Stimulated activated CD4-positive, alpha-beta T cell treated with anti-CD3 and anti-CD28 coated beads, Interleukin-1b, Interleukin-23, amount 100 ng/mL, for 4 hours (primary cell): ENCODE measurements at places on chromosomes 2 and 18.

GRCh38 chr2:66888791-66889631 lies 454.1 kb downstream of the MEIS1 start:
- no peak for DNase-seq

- no peak for DNase-seq
These were observed 71.3 kb upstream of the PID1 start for GRCh38 chr2:229342376-229342775.

GRCh38 chr2:61938511-61938910 lies 33.0 kb downstream of the COMMD1 start:
- no peak for DNase-seq

DNA sequence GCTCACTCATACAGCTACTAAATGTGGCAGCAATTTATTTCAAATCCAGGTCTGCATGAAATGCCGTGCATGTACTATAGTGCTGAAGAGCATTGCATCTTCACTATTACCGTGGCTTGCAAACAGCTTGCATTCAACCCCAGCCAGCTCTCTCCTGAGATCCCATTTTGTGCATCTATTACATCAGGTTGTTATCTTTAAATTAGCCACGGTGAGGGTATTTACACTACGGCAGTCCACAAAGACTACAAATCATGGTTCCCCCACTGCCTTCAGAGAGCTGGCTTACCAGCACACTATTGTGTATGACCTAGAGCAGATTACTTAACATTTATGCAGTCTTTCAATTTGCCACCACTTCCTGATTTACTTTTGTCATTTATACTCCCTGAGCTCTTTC lies 621.3 kb upstream of the LRATD1 start:
- no peak for DNase-seq

- DNase-seq, result no peak
These were observed 1.3 kb downstream of the PTPRM start for GRCh38 chr18:7568426-7568825.

DNA sequence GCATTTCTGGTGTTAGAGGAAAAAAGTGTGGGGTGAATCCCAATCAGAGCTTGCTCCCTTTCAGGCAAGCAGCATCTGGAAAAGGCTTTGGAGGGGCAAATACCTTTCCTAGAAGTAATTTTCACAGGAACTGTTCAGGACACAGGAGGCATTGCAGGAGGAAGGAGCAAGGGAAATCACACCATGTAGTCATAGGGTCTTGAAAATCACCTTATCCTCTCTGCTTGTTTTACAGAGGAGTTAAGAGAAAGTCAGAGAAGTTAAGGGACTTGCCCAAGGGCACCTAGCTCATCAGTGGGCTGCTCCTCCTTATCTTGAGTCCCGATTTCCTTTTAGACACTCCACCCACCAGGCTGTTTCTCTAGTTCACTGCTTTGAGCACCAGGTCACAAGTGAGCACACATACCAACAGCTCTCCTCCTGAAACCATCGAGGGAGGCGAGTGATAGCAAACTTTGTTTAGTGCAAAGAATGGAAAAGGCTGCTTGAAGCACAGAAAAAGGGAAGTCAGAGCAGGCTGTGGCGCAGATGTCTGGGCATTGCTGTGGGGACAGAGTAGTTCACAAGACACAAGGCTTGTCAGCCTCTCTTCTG lies 89.2 kb upstream of the CXCR4 start:
- DNase-seq, result no peak

DNA sequence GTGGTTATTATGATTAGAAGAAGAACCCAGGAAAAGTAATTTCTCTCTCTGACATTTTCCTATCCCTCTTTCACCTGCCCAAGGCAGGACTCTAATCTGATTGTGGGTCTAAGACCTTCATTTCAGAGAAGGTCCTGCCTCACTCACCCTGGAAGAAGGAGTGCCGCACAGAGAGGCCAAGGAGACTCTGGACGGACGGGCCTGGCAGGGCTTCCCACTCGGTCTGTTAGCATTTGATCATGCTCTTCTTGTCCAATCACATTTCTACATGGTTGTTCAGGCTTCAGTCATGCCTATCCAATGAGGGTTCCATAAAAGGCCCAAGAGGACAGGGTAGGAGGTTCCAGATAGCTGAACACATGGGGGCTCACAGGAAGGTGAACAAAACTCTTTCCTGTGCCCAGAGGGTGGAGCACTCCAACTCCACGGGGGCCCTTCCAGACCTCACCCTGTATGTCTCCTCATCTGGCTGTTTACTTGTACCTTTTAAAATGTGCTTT lies 27.0 kb downstream of the ZNF892 start:
- DNase-seq, result no peak

- DNase-seq, result no peak
These were observed 33.1 kb upstream of the GTF2A1L start for GRCh38 chr2:48584551-48584950.

DNA sequence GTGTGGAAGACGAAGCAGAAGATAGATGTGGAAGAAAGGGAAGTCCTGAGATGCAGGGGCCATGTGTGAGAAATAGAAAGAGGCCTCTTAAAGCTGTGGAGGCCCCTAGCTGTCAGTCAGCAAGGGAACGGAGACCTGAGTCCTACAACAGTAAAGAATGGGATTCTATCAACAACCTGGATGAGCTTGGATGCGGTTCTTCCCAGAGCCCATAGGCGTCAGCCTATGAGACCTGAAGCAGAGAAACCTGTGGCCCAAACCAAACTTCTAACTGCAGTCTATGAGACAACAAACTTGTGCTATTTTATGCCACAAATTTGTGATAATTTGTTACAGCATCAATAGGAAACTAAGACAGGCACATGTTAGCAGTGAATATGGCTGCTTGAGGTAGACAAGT lies 583.7 kb downstream of the ADCYAP1 start:
- no peak for DNase-seq

DNA sequence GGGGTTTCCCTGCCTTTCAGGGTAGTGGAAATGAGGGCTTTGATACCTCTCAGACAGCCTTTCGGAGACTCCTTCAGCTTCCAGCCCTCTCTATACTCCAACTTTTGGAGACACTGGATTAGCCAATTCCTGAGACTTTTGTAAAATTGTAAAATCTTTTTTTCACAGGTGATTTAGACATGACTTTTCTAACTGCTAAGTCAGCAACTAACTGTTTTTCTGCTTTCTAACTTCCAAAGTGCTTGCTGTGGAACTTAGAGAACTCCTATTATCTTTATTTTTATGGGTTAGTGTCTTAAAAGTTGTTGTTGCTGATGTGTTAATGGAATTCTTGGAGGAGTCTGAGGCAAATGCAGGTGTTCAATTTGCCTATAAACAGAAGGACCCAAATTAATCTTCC lies 616.7 kb upstream of the ID2 start:
- no peak for DNase-seq

DNA sequence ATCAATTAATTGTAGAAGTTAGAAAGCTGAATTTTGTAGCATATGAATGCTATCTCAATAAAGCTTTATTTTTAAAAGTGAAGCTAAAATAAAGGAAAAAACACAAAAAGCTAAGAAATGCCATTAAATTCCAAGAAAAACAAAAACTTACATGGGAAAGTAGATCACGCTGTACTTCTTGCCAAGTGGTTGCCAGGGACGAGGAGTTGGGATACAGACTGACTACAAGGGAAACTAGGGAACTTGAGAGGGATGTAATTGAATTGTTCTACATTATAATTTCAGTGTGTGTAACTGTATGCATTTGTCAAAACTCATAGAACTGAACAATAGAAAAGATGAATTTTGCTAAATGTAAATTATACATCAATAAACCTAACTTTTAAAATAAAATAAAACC lies 108.1 kb downstream of the DYM start:
- no peak for DNase-seq

DNA sequence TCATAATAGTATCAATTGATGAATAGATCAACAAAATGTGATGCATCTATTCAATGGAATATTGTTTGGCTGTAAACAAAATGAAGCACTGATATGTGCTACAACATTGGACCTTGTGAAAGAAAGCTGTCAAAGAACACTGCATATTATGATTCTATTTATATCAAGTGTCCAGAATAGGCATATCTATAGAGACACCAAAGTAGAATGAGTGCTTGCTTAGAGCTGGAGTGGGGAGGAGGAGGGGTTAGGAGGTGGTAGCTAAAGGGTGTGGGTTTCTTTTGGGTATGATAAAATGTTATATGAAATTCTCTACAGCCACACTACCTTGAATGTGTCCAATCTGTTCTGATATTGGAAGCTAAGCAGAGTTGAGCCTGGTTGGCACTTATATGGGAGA lies 23.0 kb upstream of the MGAT5 start:
- no peak for DNase-seq

DNA sequence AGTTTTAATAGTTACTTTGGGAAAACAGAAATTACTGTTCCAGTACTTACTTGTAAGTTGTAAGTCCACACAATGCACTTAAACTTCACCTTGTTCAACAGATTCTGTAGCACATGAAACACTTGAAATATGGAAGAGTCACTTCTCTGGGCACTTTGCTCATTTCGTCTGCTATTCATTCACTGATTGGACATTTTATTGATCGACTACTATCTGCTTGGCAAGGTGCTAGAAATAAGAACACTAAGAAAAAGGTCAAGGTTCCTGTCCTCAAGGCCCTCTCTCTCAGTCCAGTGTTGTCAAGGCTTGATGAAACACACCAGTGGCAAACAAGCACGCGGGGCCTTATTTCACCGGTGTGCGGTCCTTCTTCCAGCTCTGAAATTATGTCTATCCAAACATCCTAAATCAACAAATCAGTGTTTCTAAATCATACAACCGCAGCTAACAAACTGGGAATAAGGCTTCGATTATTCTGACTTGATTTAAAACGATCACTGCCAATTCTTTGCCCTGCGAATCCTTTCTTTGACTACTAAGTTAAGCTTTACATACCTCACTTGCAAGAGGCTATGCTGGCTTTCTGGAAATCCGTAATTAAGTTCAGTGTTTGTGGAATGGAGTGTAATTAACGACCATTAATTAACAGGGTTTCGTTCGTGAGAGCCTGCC lies 780 bp upstream of the ITGAV start:
- DNase-seq, result no peak
